ENCODE measurements at places on chromosomes 12 and 14.

DNA sequence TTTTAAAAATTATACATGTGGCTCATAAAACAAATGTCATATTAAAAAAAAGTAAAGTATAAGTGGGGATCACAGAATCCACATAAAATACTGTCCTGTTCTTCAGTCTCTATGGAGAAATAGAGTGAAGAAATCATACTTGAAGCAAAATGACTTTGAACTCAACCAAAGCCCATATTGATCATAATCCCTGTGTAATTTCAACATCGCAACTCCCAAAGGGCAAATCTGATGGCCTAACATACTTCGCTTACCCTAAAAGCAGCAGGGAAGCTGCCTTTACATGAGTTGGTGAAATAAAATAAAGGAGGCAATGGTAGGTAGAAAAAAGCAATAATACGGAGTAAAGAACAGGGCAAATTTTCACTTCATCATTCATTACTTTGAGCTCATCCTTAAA is 101.8 kb downstream of the CEP128 start:
- DNase-seq = no peak

DNA sequence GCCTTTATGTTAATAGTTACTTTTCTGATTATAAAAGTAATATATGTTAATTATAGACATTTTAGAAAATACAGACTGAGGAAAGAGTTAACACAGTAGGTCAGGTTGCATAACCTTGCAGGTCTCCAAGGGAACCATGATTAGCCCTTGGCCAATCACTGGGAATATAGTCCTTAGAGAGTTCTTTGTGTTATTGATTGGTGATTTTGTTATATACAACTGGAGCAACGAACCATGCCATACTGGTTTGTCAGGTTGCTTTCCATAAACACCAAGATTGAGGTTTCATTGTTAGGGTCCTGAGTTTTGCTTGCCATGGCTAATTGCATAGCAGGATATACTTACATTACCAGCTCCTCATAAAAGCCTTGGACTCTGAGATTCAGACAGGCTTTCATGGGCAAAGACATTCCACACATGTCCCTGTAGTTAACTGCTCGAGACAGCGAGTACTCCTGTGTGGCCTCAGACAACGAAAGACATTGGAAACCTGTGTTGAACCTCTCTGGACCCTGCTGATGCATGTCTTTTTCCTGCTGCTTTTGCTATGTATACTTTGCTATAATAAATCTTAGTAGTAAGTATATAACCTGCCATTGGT is 33.7 kb downstream of the MAPK1IP1L start:
- DNase-seq = no peak

DNA sequence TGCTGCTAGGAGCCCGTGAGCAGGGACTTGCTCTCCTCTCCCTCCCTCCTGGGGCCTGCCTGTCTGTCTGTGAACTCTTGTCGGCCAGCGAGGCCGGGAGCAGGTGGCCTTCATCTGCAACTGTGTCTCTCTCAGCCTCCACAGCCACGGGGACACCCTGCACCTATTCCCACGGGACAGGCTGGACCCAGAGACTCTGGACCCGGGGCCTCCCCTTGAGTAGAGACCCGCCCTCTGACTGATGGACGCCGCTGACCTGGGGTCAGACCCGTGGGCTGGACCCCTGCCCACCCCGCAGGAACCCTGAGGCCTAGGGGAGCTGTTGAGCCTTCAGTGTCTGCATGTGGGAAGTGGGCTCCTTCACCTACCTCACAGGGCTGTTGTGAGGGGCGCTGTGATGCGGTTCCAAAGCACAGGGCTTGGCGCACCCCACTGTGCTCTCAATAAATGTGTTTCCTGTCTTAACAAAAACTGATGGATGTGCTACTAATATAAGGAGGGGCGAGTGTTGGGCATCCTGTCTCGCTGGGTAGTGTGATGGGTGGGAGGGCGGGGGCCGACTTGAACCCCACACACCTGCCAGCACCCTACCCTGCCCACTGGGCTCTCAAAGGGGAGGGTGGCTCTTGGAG is 34.8 kb downstream of the MEG3 start:
- no peak for DNase-seq

GRCh38 chr14:55713486-55713885 is 133.5 kb downstream of the KTN1 start:
- peak; percentile 90 for DNase-seq

DNA sequence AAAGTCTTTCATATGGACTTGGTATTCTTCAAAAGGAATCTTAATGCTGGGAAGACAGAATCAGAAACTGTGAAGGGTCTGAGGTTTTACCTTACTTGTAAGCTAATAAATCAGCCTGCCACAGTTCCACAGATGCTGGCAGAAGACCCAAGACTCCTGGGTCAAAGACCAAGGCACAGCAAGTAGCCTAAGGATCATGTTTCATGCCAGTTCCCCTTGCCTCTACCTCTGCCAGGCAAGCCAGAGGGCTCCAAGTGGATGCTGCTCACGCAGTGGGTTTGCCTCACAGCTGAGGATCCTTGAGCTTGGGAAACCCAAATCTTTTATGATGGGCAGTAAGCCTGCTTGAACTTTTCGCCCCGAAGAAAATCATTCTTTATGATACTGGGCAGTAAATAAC is 15.2 kb upstream of the RXYLT1 start:
- no peak for DNase-seq

- no peak for DNase-seq
These were observed 873.6 kb downstream of the LRFN5 start for GRCh38 chr14:42480255-42480654.

DNA sequence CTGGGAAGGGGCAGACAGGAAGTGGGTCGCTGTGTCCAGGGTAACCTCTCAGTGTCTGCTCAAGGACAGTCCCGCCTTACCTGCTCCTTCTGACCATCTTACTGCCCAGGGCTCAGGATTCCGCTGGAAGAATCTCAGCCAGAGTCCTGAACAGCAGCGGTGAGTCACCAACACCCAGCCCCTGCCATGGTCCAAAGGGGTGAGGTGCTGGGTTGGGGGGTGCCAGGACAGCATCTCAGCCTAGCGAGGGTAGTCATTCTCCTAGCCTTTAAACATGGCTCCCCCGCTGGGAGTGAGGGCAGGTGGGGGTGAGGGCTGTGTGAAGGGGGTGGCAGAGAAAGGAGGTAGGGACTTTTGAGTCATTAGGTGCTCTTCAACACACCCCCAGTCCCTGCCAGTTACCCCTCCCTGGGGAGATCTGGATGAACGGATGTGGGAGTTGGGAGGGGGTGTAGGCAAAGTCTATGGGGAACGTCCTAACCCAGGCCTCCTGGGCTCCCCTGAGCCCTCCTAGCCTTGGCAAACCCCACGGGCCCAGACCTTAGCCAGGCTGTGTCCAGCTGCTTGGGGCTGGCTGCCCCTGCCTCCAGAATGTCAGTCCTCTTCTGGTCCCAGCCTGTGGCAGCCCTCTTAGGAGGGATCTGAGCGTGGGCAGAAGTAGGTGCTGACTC is 2.5 kb downstream of the TAMALIN start:
- DNase-seq = no peak
